ENCODE measurements at places on chromosomes 13 and 19. TPM values are rescaled to one million over a fixed set of nuclear protein-coding genes. Genes with fewer than 3 reads are reported as not detected.
A peak's percentile ranks its signal among the peaks of the same experiment; 100 is the strongest.

DNA sequence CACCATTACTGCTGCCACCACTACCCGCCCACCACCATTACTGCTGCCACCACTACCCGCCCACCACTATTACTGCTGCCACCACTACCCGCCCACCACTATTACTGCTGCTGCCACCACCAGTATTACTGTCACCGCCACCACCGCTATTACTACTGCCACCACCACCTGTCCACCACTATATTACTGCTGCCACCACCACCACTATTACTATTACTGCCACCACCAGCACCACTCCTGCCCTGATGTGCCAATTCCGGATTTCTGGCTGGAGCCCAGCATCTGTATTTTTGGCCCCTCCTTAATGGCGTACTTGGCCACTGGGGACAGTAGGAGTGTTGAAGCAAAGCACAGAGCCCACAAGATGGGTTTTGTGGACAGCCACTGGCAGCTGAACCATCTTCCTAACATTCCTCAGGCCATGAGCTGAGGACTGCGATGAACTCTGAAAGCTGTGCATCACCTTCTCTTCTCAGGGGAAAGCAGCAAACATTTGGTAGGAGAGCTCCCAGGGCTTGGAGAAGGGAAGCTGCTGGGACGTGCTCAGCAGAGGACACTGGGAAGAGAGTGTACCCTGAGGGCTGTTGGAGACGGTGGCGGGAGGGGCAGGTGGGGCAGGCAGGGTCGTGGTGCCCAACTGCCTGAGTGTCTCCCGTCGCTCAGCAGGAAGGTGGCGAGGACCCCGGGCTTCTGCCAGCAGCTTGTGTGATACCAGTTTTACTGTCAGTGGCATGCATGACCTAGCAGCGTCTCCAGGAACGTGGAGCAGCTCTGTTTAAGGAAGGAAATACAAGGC is 23.0 kb downstream of the CUL4A start:
- no peak for DNase-seq

GRCh38 chr13:66855131-66855530 is 375.0 kb downstream of the PCDH9 start:
- DNase-seq = no peak

GRCh38 chr19:8988204-8988603 is 22.0 kb downstream of the MUC16 start:
- no peak for DNase-seq

GRCh38 chr13:97758317-97758716 is 195.2 kb upstream of the IPO5 start:
- no peak for DNase-seq

DNA sequence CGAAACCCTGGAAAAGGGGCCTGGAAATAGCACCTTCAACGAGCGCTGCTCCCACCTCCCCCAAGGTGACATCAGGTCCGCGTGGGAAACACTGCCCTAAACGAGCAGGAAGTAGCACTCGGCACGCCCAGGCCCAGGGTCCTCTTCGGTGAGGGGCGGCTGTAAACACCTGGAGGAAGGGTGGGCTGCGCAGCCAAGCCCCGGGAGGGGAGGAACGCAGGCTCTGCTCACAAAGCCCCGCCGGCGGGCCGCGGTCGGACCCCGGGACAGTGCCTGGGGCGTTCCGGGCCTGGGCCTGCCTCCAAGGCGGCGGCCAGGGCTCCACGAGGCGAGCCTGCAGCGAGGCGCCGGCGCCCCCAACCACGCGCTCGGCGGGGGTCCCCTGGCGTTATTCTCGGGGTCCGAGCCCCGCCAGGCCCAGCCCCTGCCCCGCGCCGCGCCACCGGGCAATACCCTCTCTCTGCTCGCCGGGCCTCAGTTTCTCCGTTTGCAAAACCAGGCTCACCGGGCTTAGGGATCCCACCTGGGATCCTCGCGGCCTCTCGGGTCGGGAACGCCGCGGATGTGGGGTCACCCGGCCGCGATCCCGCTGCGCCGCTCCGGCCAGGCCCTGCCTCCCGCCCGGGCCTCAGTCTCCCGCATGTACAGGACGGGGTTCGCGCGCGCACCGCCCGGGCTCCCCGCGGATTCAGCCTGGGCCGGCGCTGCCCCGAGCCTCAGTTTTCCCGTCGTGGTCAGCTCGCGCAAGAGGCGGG is 630 bp downstream of the RNF126 start:
- DNase-seq = peak; percentile 76

- no peak for DNase-seq
Measured at GRCh38 chr13:35993686-35994085, 137.5 kb downstream of the DCLK1 start.

- DNase-seq = no peak
Measured at GRCh38 chr13:77579959-77580358, 44.5 kb downstream of the SCEL start.

DNA sequence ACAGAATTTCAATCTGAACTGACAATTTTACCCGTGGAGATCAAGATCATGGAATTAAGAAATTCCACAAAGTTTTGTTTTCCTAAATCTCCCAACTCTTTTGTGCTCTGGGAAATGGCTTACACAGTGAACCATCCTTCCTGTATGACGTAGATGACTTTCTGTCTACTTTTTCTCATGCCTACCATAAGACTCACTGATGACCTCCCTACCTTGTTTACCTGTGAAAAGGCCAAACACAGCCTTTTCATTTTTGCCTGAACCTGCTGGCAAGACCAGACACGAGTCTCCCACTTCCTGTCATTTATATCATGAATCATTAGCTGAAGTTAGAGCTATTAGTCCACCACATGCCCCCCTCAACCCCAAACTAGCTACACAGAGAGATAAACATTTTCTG is 4.6 kb upstream of the KBTBD6 start:
- DNase-seq = no peak

- DNase-seq = no peak
Measured at GRCh38 chr13:74625541-74625940, 491.3 kb upstream of the KLF12 start.

DNA sequence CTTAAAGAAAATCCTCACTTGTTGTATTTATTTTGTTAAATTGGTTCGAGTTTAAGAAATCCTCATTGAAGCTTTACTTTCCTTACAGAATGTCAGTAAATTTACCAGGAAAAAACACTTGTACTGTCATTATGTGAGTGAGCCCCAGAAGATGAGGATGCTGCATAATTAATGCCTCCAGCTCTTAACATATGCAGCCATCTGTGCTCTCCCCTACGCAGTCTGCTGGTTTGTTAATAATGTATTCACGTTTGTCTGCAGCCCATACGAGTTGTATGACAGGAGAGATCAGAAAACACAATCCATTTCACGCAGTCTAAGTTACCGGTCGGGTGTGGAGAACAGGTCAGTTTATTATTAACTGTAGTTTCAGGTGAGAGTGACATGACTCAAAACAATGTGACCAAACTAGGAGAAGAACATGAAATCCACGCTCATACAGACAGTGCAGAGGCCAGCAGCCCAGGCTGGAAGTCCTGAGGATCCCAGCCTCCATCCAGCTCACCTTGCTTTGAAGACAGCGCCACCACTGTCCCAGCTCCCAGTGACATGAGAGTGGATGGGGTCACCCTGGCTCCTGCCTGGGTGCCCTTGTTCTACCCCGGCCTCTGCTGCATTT is 19.8 kb upstream of the ATP11A start:
- DNase-seq = no peak

GRCh38 chr19:3672993-3673392 is 27.3 kb downstream of the PIP5K1C start:
- no peak for DNase-seq

Gene CLEC17A
- total RNA-seq = not detected

Gene B3GNT3
- not detected for total RNA-seq

Gene SNRNP70
- total RNA-seq = 184 TPM

Gene NDUFA7
- total RNA-seq = 30.7 TPM

All from GM23248 (cell line).